Activated CD8-positive, alpha-beta memory T cell treated with anti-CD3 and anti-CD28 coated beads for 48 hours (primary cell): ENCODE measurements at places on chromosomes 1 and 21.
A peak's percentile ranks its signal among the peaks of the same experiment; 100 is the strongest.

- no peak for DNase-seq
Measured at GRCh38 chr1:15217654-15218053, 29.4 kb upstream of the FHAD1 start.

DNA sequence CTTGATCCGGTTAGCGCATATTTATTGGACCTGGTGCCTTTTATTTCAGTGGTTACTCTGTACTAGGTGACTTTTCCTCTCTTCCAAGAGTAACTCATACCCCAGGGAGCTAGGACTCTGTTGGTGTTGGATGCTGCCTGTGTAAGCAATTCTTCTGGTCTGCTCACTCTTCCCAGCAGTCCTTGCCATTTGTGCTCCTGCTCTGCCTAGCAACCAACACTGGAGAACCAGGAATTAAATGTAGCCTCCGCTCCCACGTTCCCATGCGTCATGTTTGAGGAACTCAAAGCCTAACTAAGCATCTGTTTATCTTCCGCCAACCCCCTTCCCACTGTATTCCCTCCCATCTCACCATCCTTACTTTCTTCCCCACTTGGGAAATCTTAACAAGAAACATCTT, 65.7 kb upstream of the RAVER2 start:
- no peak for DNase-seq

GRCh38 chr1:43503534-43503933, 27.1 kb upstream of the PTPRF start:
- no peak for DNase-seq

DNA sequence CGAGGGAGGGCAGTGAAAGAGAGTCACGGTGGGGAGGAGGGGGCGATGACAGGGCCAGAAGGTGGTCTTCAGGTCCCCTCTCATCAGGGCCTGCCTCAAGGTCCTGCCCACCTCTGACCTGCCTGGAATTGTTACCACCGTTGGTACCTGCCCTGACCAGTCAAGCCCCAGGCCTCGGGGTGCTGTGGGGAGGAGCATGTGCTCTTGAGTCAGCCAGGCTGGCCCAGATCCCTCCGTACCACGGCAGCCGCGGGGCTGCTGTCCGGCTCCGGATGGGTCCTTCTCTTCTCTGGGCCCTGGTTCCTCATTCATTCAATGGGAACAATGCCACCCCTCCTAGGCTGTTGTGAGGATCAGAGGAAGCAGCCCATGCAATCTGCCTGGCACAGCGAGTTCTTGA, 22.0 kb downstream of the SERINC2 start:
- no peak for DNase-seq

GRCh38 chr1:111747947-111748346, 7.8 kb upstream of the DDX20 start:
- DNase-seq, result no peak

- DNase-seq, result no peak
Measured at GRCh38 chr1:243939167-243939848, 89.3 kb upstream of the AKT3 start.

GRCh38 chr1:24094554-24094953, 17.4 kb downstream of the MYOM3 start:
- DNase-seq, result no peak

- peak; percentile 15 for DNase-seq
Measured at GRCh38 chr1:52551507-52552235, 1.2 kb downstream of the TUT4 start.

DNA sequence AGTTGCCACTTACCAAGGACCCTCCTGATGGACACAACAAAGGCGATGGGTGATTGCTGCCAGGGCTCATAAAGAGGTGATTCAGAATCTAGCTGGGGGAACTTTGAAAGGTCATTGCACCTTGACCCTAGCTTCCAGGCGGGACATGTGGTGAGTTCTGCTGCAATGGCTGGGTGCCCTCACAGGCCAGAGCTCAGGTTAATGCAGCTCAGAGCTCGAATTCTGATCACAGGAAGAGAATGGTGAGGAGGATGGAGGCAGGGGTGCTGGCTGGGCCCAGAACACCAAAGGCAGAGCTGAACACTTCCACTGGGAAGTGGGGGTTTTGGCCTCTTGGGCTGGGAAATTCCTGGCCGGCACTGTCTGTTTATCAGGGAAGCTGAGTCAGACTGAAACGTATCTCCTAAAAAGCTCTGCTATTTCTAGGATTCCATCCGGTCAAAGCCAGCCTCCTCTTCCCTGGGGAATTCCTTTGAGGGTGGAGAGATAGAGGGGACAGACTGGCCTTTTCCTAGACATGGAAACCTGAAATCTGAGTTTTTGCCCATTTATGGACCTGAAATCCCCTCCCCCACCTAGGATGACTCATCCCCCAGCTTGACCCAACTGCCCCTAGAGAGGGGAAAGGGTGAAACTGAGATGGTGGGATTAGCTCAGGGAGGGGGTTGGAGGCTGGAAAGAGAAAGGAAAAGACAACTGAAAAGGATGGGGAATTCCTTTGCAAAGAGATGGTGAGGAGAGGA, 27.2 kb downstream of the NUAK2 start:
- DNase-seq, result no peak

- DNase-seq, result no peak
Measured at GRCh38 chr21:46568562-46568961, 36.3 kb downstream of the S100B start.

- no peak for DNase-seq
Measured at GRCh38 chr1:44415013-44415412, 10.0 kb downstream of the RNF220 start.

GRCh38 chr1:89604414-89604735, 28.5 kb upstream of the LRRC8C start:
- no peak for DNase-seq

DNA sequence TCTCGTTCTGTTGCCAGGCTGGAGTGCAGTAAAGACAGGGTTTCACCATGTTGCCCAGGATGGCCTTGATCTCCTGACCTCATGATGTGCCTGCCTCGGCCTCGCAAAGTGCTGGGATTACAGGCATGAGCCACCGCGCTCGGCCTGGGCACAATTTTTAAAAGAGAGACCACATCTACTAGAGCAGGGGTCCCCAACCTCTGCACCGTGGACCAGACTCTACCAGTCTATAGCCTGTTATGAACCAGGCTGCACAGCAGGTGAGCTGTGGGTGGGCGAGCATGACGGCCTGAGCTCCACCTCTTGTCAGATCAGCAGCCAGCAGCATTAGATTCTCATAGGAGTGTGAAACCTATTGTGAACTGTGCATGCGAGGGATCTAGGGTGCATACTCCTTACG, 20.8 kb downstream of the TNNT2 start:
- no peak for DNase-seq
